ENCODE measurements at places on chromosomes 4 and X.

GRCh38 chr4:159669094-159669493, 566.2 kb downstream of the RAPGEF2 start:
- no peak for DNase-seq

DNA sequence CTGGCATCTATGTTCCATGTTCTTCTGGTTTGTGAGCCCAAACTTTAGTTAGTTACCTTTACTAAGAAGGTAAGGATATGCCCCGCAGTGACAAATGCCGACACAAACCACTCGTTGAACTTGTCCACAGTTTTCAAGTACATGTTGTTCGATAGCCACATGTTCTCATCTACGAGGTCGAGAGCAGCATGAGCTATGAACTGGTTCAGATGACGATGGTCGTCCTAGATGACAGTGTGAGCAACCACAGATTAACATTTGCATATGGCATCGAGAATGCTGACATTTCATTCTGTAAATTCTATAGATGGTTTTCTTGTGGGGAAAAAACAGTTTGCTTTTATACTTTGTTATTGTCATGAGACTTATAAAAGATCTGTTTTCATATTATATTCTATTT, 18.0 kb downstream of the TRAPPC2 start:
- DNase-seq: no peak

DNA sequence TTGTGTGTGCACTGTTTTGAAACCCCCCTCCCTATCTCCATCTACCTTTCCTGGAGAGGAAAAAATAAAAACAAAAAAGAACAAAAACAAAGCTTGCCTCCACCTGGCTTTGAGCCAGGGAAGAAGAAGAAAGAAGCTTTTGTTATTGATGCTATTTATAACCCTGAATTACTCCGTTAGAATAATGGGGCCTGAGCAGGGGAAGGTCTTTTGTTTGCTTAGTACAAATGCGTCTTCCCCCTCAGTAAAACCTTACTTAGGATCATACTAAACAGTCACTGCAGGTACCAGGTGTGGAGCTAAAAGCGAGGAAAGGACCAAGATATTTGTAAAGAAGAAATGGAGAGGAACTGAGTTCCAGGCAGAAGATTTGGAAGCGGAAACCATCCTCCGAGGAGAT, 352.1 kb downstream of the KCNIP4 start:
- no peak for DNase-seq

DNA sequence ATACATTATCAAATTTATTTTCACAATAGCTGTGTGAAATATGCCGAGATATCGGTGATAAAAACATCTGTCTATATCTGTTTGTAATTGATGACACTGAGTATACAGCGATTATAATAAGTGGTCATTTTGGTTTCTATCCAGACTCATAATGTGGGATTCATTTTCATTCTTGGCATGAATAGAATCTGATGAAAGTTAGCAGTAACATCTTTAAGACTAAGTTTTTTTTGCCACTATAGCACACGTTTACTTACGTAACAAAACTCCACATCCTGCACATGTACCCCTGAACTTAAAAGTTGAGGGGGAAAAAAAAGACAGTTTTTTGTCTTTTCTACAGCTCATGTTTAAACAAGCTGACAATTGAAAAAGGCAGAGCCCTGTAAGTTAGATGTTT, 86.4 kb downstream of the PPA2 start:
- no peak for DNase-seq

- DNase-seq: no peak
Measured at GRCh38 chrX:85037114-85037513, 33.4 kb downstream of the APOOL start.

GRCh38 chr4:177487977-177488376, 45.7 kb upstream of the AGA start:
- no peak for DNase-seq

DNA sequence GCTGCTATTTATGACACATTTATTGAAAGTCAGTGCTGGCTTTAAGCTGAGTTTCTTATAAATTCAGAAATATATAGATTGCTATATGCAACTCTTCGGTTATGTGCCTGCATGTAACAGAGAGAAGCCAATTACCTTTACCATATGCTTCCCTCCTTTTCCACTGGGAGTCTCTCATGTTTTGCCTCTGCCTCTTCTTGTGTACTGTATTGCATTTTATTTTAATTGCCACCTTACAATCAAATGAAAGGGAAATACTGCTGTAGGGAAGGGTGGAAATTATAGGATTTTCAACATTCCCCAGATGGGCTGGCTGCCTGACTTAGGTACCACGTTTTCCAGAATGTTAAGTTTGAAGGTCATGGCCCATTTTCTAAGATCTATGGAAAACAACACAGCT, 655.4 kb upstream of the SLIT2 start:
- no peak for DNase-seq

Measured in right lung (tissue), 10 donors.